ENCODE measurements at places on chromosomes 5 and 9.

DNA sequence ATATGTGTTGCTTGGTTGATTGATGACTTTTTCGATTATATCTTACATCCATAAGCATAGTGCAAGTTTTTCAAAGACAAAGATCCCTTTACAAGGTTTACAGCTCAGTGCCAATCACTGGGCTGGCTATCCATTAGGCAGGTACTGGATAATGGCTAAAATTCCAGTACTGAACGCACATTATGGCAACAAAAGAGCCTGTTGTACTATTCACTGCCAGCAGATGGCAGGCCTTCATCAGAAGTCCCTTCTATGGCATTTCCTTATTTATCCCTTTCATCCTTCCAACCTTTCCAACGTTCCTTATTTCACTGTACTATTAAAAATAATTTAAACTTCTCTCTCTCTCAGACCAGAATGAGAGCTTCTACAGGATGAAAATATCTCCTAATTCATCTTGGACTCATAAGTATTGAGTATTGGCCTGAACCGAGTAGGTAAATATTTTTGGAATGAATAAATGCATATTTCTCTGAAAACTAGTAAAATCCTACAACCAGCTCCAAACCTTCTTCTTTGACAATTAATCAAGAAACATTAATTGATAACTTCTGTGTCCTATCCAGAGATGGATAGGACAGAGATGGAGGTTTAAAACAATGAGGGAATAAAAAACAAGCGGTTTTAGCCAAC is 6.7 kb upstream of the WNT8A start:
- DNase-seq, result peak; percentile 46

GRCh38 chr9:110124439-110124838 is 83.5 kb downstream of the C9orf152 start:
- no peak for DNase-seq

- peak; percentile 57 for DNase-seq
Measured at GRCh38 chr9:75023846-75024245, 4.2 kb downstream of the CARNMT1 start.

DNA sequence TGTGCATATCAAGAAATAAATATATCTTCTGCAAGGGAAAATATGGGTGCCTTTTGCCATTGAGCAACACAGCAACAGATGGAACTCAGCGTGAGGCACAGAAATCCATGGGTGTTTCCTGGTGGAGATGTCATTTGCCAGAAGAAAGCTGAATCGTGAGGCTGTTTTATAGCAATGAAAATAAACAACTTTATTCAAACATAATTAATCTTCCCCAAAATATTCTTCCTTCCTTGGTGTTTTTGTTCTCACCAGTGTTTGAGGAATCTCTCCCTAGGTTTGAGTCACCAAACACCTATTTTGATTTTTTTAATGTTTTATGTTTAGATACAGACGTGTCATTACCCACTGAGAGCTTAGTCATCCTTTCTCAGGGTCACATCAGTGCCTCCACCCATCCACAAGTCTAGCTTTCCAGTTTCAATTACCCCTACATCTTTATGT is 65.8 kb upstream of the PAPPA start:
- no peak for DNase-seq

DNA sequence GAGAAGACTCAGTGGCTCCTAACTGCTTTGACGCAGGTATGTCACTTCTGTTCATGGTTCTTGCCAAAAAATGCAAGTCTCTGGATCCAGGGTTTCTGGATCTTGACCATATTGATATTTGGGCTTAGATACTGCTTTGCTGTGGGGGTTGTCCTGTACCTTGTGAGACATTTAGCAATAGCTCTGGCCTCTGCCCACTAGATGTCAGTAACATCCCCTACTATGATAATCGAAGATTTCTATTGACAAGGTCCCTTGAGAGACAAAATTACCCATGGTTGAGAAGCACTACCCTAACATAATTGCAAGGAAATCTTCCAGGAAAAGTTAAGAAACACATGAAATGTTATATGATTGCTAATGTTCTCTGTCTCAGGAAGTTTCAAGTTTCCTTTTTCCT is 285.4 kb downstream of the TMEM232 start:
- DNase-seq, result no peak

DNA sequence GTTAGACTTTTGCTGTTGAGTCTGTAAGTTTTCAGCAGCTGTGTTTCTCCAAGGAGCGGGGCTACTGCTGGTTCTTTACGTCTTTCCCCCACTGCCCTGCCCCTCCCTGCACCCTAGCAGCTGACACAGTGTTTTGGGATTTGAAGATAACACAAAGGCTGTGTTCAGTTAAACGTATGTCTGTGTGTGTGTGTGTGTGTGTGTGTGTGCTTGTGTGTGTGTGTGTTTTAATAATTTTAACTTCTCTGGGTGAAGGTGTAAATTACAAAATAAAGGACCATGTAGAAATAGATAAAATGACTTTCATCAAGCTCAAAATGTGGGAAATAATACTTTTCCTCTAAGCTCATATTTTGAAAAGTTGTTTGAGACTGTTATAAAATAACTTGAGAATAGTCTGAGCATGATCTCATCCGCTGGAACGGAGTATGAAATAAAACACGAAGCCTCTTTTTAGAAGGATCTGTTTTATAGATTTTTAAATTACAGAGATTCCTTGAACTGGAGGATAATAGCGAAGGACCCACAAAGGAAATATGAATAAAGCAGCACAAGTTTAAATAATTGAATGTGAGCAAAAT is 10.9 kb downstream of the ABL1 start:
- DNase-seq, result no peak

GRCh38 chr9:98341157-98342097 is 86.0 kb upstream of the TBC1D2 start:
- no peak for DNase-seq

DNA sequence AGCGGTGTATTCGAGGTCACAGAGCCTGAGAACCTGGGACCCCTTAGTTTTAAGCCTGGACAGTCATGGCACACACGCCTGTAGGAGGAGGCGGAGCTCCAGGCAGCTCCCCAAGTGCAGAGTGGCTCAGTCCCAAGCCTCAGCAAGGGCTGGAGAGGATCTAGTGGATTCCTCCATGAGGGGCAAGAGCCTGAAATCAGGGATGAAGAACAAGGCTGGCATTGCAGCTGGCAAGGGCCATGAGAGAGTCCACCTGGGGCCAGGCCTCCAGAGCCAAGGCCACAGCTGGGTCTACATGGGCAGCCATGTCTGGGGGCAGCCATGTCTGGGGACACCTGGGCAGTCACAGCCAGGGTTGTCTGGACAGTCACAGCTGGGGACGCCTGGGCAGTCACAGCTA is 21.9 kb downstream of the ADAMTSL2 start:
- no peak for DNase-seq

DNA sequence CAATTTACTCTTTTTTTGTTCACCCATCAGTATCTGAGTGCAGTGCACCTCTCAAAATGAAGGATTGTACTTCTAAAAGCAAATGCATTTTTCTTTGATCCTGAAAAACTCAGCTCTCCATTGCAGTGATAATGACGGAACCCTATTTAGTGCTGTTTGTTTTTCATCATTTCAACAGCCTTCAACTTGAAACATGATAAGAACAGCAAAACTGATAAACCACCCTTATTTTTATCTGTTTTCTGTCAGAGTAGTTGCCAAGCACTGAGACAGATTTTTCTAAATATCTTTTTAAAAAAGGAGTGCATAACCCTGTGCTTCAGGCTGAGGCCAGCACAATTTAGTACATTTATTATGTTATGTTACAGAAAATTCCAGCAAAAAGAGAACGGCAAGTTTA is 549.8 kb upstream of the DMAC1 start:
- DNase-seq, result no peak

- no peak for DNase-seq
Measured at GRCh38 chr9:107155244-107155817, 127.7 kb upstream of the RAD23B start.

GRCh38 chr9:86674487-86674886 is 272.8 kb downstream of the GAS1 start:
- no peak for DNase-seq

DNA sequence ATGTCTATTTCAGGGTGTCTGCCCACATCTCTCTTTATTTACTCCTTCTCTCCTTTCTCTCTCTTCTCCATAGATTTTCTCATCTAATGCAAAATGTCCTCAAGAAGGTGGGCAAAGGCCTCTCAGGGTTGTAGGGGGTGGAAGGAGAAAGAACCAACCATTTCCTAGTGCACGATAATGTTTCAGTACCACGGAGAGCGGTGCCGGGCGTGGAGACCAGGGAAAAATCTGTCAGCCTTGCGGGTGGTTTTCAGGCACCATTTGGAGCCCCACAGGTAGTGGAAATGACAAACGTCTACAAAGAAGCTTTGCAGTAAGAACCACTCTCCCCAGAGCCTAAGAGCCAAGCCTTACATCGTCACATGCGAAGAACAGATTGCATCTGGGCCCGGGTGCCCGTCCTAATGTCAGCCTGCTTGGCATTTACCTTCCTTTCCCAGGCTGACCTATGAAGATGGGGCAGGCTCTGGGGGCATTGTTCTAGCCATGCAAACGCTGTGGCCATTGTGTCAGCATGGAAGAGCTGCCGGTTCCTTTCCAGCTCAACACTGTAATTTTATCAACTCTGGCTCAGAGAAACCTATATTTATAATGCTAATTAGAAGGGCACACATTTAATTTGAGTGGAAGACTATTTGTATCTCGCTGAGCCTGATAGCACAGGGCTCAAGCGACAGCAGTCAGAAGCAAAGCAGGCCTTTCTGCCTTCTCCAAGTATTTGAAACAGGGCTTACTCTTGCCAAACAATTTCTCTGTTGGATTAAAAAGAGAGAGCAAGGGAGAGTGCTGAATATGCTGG is 430.1 kb upstream of the WWC1 start:
- DNase-seq, result no peak

DNA sequence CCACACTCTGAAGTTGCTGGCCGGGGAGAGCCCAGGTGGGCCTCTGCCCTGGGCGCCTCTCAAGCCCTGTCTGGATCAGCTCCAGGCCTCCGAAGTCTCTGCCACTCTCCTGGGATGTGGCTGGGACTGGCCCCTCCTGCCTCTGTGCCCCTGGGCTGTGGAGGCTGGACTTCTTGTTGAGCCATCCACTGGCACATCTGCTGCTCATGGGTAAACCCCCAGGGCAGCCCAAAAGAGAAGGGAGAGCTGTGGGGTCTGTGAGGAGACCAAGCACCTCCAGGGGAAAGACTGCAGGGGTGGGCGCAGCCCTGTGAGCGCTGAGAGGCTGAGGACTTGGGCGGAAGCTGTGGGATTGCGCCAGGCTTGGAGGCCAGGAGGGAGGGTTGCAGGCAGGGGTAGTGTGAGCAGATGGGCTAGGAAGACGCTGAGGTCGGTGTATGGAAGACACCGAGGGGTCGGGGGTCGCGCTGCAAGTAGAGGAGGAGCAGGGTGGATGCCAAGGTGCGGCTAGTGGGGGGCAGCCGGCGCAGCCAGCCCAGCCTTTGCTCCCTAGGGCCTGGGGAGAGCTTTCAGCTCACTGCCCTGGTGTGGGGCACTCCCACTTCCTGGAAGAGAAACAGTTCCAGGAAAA is 118.1 kb downstream of the WNK2 start:
- DNase-seq, result no peak

GRCh38 chr5:148730270-148730669 is 75.9 kb upstream of the HTR4 start:
- DNase-seq, result no peak

GRCh38 chr5:88824892-88825583 is 57.9 kb downstream of the MEF2C start:
- no peak for DNase-seq

DNA sequence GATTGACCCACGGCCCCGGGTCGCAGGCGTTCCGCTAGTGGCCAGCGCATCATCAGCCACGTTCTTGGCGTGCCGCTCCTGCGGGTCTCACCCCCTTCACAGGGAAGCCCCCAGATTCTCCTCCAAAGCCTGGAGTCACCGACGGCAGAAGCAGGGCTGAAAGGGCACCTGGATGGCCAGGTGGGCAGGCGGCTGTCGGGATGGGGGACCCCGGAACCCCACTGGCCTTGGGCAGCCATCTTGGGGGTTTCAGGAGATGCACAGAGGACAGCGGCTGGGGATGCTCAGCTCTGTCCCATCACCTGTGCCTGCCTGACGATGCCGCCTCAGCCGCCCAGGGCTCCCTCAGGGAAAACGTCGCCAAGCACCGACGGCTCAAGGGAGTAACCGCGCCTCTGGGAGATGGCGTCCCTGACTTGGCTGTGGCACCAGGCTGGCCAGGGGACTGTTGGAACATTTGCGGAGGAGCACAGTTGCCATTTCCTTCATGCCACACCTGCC is 14.1 kb upstream of the SLC9A3 start:
- DNase-seq, result no peak

DNA sequence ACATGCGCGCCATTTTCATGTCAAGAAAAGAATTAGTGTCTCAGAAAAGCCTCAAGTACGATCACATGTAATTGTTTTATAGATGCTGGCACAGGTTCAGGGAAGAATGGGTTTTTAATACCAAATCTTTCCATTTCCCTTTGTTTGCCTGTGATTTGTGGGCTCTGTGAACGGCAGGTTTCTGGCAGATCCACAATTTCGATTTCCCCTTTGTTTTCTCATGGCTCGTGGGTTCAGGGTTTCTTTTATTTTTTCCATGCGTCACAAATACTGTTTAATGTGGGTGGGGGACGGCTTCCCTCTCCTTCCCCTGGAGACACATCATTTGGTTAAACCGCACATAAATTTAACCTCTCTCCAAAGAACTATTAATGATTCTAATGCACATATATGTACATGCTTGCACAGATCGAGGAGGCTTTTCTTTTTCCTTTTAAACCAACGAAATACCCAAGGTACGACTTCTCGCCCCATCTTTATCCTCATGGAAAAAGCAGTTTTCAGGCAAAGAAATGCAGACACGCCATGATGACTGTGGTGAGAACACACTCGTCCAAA is 195.9 kb downstream of the SLIT3 start:
- DNase-seq, result no peak

- DNase-seq, result no peak
Measured at GRCh38 chr5:150181027-150181426, 8.8 kb upstream of the SLC6A7 start.

DNA sequence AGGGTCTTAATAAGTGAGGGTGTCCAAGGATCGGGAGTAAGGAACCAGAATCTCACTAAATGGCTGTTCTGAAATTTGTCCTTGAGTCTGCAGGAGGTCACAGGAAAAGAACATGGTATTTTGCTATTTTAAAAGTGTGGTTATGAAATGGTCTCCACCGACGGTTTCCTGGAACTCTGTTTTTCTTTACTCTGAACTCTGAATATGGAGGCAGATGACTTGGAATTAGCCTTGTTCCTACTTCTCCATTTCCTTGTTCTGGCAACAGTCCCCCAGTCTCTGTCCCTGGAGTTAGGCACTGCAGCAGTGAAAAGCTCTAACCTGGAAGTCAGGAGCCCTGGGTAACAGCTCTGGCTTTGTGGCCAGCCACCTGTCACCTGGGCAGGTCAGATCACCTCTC is 46.6 kb upstream of the C5orf58 start:
- no peak for DNase-seq

DNA sequence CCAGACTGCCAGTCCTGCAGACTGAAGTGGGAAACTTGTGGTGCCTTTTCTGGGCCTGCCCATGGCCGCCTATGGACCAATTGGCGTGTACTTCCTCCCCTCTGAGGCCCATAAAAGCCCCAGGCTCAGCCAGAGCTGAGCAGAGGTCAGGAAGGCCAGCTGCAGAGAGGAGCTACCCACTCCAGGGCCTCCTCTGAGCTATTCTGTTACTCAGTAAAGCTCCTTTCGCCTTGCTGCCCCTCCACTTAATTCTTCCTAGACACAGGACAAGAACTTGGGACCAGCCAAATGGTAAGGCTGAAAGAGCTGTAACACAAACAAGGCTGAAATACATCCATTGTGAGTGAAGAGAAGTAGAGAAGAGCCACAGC is 106.4 kb downstream of the C9orf50 start:
- no peak for DNase-seq

Data from activated T-cell treated with anti-CD3 and anti-CD28 coated beads, Interleukin-2, amount 50 U/mL, for 72 hours (primary cell).